Left renal pelvis (tissue), 4 donors: ENCODE measurements at places on chromosomes 12 and 14. TPM values are rescaled to one million over a fixed set of nuclear protein-coding genes. Genes with fewer than 3 reads are reported as not detected.

DNA sequence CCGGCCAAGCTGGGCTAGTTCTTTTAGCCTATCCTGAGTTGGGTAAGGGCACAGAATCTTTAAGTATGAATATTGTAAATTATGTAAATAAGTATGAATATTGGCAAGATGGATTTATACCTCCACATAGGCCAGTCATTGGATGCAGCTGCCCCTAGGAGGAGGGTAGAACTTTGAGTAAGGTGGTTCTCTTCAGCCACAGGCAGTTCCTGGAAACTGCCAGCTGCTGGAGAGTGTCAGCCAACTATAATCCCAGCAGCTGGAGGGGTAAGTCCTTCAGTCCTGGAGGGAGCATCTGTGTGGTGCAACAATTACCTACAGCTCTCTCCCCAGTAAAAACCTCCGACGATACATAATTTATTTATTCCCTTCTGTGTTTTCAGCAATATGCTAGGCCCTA lies 65.8 kb upstream of the TMPO start:
- no peak for DNase-seq

The CYP46A1 gene
- 4.2 TPM for polyA plus RNA-seq

GRCh38 chr14:70816525-70816924 lies 7.2 kb upstream of the MAP3K9 start:
- no peak for DNase-seq

GRCh38 chr14:95471476-95471875 lies 45.0 kb downstream of the SYNE3 start:
- no peak for DNase-seq

GRCh38 chr14:21066882-21067502 lies 3.1 kb upstream of the ARHGEF40 start:
- DNase-seq, result no peak

The KRT72 gene
- not detected for polyA plus RNA-seq

The BMP4 gene
- 13.6 TPM for polyA plus RNA-seq

The DBX2 gene
- 0.24 TPM for polyA plus RNA-seq

GRCh38 chr12:3967556-3968160 lies 94.5 kb upstream of the PARP11 start:
- no peak for DNase-seq

The ARHGEF40 gene
- 75.7 TPM for polyA plus RNA-seq

DNA sequence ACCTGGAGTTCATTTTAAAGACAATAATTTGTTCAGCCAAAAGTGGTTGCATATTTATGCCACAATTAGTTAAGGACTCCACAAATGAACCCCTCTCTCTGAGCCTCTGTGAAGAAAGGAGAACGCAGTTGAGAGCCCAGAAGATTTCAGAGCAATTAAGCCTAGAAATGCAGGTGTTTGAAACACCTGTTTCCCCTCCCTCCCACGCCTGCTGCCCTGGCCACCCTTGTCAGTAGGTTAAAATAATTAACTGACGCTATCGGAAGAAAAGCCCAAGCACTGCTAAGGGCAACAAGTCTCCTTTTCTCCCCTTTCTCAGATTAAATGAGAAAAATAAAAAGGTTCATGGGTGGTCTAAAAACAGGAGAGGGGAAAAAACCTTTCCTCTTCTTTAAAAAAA lies 99.2 kb downstream of the PPM1A start:
- DNase-seq, result no peak

DNA sequence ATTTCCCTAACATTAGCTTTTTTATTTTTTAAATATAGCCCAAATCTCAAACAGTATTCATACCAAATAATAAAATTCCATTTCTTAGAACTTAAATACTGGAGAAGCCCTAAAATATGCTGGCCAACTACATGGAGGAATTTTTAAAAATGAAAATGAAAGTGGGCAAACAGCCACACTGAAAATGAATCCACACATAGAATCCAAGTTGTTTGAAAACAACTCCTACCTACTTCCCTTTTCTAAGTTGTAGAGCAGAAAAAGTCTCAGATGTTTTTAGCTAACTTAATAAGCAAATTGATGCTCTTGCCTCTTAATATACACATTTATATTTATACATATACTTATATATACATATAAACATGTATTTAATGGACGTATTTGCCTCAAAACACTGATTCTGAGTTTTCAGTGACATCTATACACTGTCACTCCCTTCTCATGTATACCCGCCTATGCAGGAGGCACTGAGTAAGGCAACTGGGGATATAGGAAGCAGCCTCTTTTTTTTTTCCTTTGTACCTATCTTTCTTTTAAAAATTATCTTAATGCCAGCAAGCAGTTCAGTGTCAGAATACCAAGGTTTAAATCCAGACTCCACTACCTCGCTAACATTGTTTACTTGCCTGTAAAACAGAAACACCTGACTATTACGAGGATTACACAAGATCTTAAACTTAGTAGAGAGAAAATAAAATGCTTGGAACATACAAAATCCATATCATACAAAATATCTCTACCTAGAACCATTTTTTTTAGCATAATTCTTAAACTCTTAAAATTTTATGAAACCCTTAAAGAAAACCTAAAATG lies 13.3 kb downstream of the DICER1 start:
- DNase-seq, result no peak

- DNase-seq, result no peak
Observed at GRCh38 chr12:117045160-117046010, 53.8 kb downstream of the TESC start.
